Stimulated activated CD4-positive, alpha-beta T cell treated with anti-CD3 and anti-CD28 coated beads, Interleukin-1b, Interleukin-23, amount 100 ng/mL, for 1 hour (primary cell): ENCODE measurements at places on chromosomes 2 and 18.

- no peak for DNase-seq
These were observed 100.8 kb downstream of the EPC2 start for GRCh38 chr2:148745151-148745851.

- no peak for DNase-seq
These were observed 83.8 kb downstream of the NPAS2 start for GRCh38 chr2:100903534-100904258.

GRCh38 chr18:9982711-9983110 is 68.9 kb downstream of the VAPA start:
- DNase-seq = no peak

- DNase-seq = no peak
These were observed 15.3 kb downstream of the SP9 start for GRCh38 chr2:174350018-174350417.

- no peak for DNase-seq
These were observed 66.2 kb upstream of the CTDP1 start for GRCh38 chr18:79613186-79613931.

DNA sequence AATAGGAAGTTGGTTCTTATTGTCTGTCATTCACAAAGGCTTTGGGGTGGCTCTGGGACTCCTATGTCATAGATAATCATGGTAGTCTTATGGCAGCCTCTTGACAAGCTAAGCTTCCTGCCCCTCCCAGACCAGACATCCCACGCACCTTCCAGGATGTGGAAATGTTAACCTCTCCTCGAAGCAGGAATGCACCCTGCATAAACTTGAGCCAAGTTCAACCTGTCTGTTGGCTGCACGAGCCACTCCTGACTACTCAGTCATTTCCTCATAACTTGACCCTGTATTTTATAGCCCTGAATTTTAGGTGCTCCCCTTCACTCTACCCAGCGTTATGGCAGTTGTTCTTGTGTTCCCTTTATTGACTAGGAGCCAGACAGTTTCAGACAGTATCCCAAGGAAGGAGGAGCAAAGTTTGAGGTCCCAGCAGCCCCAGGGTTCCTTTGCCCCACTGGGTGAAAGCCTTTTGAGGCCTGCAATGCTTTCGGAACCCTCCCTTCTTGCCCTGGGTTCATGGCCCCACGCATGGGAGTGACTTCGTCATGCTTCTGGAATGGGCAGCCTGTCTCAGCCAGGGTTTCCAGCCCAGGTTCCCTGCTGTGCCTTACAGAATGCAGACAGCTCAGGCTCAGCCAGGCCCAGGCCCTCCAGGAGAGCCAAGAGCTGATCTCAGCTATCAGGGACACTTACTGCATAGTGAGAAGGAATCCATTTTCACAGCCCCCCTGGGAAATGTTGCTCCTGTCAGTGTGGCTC is 15.6 kb upstream of the INO80C start:
- no peak for DNase-seq

- DNase-seq = no peak
These were observed 70.3 kb upstream of the DSG1 start for GRCh38 chr18:31247574-31248199.

- DNase-seq = no peak
These were observed 185.8 kb downstream of the GFPT1 start for GRCh38 chr2:69201259-69201658.

DNA sequence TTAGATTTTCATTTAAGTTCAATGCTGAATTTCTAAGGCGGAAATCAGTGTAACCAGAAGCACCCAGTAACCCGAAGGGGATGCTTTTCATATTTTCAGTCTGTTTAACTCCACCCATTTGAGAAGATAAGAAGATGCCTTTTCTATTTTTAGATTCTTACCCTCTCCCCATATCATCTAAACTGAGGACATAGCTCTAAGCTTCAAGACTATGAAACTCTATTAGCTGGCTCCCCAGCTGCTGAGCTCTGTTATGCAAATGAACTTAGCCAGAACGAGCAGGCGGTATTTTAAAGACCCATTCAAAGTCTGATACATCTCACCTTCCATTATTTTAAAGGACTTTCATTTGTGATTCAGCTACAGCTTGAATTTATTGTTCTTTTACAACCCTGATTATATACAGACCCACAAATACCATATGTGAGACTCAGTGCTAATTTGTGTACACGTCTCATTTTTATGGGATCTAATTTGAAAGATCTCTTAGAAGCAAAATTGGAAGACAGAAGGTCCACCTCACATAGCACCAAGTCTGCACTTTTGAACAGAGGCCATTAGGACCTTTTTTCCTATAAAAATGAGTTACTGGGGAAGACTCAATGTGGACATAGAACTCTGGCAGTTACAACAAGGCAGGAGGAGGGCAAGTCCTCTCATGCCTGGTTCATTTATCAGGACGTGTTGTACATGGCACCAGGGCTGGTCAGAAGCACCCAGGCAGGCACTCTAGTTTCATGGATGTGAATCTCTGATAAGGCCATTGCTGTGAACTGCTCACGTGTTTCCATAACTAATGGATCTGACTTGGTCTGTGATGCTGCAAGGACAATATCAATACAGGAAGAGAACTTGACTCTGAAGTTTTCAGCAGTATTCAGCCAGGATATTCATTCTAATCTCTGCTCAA is 16.3 kb downstream of the CDC42EP3 start:
- DNase-seq = no peak

DNA sequence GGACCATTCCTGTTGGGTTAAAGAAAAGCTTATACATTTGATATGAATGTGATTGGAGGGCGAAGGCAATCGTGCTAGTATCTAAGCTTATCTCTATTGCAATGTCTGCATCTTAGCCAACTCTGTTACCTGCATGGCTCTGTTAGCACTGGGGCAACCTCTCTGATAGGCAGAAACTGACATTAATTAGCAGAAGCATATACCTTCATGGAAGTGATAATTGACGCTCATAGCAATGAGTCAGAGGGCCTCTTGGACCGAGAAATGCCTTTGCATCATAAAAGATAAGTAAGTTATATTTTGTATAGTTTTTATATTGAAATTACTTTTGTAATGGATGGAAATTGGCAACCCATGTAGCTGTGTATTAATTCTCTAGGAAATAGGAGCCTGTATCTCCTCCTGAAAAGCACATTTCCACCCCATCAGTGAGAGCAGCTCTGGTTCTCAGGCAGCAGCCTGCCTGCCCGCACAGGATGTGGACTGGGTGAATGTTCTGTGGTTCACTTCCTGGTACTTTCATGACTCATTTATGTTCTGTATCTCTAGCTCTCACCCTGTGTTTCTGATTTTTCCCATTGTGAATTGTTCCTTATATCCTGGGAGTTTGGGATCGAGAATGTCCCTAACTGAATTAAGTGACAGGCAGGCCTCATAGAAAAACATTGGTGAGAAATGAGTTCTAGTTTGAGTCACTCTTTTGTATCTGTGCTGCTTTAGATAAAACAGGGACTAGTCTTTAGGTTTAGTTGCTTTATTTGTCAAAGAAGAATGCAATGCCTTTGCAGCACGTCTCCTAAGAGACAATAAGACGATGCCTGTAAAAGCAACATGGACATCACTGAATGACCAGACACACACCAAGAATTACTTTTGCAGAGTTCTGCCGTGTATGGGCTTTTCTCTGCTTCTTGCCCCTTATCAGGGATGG is 344.9 kb downstream of the DCDC2C start:
- no peak for DNase-seq

DNA sequence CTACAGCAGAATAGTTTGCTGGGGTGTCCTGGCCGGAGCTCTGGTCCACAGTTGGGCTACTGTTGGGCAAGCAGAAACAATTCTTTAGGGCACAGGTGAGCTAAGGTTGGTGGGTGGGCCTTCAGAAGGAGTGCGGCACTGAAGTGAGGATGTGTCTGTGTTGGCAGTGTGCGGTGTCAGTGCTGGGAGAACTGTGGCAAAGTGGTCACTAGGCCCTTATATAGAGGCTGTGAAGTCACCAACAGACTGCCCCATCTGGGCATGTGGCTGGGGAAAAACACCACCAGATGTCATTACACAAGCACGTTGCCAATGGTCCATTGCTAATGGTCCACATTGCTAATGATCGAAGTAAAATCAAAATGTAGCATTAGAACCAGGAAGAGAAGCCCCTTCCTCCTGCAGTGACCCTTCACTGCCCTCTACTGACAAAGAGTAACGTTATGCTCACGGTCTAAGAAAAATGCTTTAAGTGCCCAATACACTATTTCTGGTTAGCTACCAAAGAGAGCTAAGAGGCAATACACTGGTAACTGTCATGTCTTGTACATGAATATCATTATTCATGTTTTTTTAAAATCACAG is 21.3 kb downstream of the SCN1A start:
- DNase-seq = no peak

- DNase-seq = no peak
These were observed 3.9 kb downstream of the MAPRE3 start for GRCh38 chr2:26974352-26974751.
